Stimulated activated CD8-positive, alpha-beta memory T cell treated with anti-CD3 and anti-CD28 coated beads, Interleukin-7, amount 100 ng/mL, for 24 hours (primary cell): ENCODE measurements at places on chromosomes 2 and 18.
A peak's percentile ranks its signal among the peaks of the same experiment; 100 is the strongest.

GRCh38 chr2:269356-270030, 4.7 kb downstream of the ACP1 start:
- DNase-seq: no peak

DNA sequence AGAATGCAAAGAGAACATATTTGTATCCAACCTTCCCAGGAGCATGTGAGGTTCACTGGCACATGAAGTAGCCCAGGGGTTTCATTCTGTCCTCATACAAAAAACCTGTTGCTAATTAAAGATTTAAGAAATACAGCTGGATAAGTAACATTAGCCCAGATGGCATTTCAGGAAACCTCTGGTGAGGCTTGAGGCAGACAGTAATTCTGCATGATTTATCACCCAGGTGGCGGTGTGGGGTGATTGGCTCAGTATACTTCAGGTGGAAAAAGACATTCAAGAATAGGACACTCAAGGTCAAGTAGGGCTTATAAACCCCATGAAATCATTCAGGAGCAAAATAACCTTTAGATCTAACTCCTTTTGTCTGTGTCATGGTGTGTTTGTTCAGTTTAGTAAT, 237.4 kb downstream of the RNF144A start:
- DNase-seq: no peak

DNA sequence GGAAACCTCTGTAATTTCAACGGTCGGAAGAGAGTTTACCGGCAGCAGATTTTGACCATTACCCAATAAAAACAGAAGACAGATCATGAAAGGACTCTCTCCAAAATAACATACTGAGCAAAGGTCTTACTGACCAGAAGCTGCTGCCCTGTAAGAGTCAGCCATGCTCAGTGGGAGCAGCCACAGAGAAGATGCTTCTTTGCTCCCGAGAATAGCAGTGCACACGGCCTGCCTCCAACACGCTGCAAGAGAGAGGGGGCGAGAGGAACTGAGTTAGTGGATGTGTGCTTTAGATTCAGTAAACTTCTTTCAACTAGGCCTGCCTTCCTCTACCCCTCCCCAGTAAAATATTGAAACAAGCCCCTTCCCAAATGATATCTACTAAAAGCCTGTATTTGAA, 103.7 kb downstream of the NCK2 start:
- no peak for DNase-seq

DNA sequence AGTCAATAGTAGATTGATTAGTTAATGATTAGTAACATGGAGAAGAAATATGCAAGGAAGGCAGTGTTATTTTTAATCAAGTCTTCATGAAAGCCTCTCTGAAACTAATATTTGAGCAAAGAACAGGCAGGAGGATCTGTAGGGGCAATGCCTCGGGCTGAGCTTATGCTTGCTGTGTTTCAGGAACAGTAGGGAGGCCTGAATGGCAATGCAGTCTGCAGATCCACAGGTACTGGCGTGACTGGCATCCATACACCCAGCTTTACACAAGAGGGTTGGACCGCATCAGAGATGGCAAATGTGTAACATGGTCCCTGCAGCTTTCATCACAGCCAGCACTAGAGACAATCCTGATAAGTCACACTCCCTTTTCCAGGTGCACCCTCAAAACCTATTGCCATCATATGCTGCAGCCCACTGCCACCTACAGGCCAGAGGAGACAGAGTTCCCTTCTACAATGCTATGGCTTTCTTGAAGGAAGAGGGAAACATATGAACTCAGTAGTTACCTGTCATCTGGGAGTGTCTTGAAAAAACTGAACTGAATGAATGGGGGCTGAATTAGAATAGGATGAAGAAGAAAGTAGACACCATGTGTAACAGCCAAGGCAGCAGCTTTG, 582.4 kb upstream of the RAB6C start:
- DNase-seq: no peak

- DNase-seq: no peak
Observed at GRCh38 chr2:103172821-103173220, 411.0 kb downstream of the TMEM182 start.

GRCh38 chr2:150557020-150557600, 69.6 kb upstream of the RND3 start:
- no peak for DNase-seq

DNA sequence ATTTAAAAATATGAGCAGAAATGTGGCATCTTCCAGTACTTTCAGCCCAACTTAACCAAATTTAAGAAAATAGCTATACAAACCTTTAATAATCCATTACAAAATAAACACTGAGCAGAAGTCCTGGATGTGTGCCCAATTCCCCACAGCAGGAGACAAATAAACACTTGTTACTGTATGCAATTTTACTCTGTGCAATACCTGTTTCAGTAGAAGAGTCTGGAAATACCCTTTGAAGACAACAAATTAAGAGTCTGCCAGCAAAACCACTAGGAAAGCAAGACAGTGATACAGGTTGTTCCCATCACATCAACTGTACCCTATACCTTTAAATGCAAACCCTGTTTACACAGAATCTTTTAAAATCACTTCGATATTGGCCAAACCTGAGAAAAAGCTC, 41.4 kb upstream of the RNU4ATAC start:
- no peak for DNase-seq

GRCh38 chr18:78782951-78783563, 196.6 kb upstream of the SALL3 start:
- no peak for DNase-seq

DNA sequence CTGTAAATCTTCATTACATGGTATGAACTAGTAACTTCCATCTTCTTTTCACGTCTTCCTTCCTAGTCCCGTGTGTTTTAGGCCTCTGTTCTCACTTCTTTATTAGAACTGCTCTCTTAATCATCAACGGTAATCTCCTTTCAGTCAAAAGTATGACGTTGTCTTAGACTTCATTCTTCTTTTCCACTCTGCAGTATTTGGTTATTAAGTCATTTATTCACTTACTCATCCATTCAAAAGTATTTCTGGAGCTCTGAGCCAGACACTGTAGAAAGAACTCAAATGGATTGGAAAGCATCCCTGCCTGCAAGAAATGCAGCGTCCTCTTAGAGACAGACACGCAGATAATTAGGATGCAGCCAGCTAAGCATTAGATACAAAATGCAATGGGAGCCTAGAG, 494.6 kb upstream of the NRP2 start:
- no peak for DNase-seq

DNA sequence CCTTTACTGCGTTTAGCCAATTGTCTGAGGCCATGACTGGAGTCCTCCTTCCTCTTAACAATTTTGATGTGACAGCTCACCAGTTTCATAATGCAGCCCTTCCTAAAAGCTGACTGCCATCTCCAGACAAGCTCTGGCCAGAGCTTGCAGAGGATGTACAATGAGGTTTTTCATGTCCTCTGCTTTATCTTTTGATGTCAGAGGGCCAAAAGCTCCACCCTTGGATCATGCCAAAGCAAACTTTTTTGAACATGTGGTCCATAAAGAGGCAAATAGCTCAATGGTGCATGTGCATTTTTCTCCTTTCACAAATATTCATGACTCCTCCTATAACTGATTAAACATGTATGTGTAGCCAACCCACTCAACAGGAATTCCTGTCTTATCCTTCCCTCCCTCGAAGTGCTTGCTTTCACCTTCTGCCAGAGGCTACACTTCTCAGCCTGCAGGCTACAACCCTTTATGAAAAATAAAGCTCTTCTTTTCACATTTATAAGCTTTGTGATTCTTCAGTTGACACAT, 266.2 kb downstream of the FBXO15 start:
- DNase-seq: no peak

GRCh38 chr2:190409616-190410015, 1.5 kb downstream of the MFSD6 start:
- no peak for DNase-seq

- DNase-seq: no peak
Observed at GRCh38 chr18:9217743-9218451, 81.3 kb downstream of the ANKRD12 start.

DNA sequence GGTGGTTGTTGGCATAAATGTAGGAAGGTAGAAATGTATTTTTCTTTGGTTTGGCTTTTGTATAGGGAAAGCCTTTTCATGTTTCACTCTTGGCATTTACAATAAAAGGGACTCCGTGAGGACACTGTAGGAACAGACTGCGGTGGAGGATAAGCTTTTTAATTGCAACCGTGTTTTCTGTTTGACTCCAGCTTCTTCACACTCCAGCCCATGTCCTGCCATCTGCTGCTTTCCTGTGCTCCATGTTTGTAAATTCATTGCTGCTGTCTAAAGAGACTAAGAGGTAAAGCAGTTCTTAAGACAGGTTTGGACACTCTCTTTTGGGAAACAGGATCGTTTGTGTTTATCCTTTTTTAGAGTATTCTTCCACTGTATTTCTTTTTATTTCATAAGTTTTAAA, 33.3 kb downstream of the WDR75 start:
- DNase-seq: no peak

GRCh38 chr2:151269798-151270568, 8.3 kb upstream of the RBM43 start:
- DNase-seq: no peak

- DNase-seq: no peak
Observed at GRCh38 chr2:98479959-98480524, 35.4 kb downstream of the INPP4A start.

GRCh38 chr18:10787293-10787901, 261.6 kb downstream of the NAPG start:
- peak; percentile 81 for DNase-seq

DNA sequence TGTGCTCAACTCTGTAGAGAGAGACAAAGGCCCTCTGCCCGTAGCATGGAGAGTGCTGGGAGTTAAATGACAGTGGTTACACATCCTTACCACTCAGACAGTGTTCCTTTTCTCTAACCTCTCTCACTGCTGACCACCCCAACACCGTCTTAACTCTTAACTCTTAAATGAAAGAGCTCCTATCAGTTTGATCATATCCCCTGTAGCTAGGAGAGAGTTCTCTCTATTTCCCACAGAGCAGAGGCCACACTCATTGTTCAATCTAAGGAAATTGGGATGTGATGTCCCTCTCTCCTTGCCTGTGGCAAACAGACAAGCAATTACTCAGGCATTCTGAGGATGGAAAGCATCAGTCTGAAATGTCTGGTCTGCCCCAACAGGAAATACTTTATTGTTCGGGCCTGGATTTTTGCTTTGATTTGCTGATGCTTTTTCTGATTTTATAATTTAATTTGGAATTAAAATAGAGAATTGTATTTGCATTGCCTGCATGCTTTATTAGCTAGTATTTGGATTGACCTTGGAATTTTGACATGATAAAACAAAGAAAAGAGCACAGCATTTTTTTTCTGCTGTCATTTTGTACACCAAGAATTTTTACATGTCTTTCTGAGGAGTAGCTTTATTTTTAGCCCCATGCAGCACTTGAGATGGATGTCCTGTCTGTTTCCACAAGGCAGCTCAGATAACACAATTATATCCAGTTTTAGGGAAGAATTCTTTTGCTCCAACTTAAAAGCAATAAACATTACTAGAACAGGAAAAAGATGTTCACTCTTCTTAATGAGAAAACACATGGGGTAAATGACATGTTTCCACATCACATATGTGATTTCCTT, 27.7 kb upstream of the IER3IP1 start:
- no peak for DNase-seq

GRCh38 chr2:161161074-161161706, 962 bp downstream of the TANK start:
- no peak for DNase-seq

DNA sequence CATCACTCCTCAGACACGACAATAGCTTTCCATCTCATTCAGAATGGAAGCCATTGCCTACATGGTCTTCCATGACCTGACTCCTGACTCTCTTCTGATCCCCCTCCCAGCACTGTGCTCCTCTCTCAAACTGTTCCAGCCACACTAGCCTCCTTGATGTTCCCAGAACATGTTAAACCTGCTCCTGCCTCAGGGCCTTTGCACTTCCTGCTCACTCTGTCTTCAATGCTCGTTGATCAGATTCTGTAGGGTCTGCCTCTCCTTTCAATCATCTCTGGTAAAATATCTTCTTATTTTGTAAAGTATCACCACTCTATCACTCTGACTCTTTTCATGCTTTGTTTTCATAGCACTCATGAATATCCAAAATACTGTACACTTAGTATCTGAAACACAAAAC, 84.9 kb downstream of the SESTD1 start:
- no peak for DNase-seq

DNA sequence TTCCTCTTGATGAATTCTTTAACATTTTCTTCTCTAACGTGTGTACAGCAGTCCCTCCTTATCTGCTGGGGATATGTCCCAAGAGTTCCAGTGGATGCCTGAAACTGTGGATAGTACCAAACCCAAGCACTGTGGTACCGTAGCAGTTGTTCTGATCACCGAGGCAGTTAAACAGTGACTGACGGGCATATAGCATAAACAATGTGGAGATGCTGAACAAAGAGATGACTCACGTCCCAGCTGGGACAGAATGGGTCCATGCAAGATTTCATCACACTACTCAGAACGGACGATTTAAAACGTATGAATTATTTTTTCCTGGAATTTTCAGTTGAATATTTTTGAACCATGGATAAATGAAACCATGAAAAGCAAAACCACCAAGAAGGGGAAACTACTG, 54.5 kb upstream of the SPAG16 start:
- DNase-seq: no peak
